Activated CD4-positive, alpha-beta memory T cell treated with anti-CD3 and anti-CD28 coated beads, Interleukin-2, amount 10 ng/mL, durations not matched to agents 7 days and 5 days (primary cell): ENCODE measurements at places on chromosomes 5 and 9. TPM values are rescaled to one million over a fixed set of nuclear protein-coding genes. Genes with fewer than 3 reads are reported as not detected.

The SOHLH1 gene
- not detected for total RNA-seq

GRCh38 chr5:180601591-180602480 lies 10.5 kb upstream of the SCGB3A1 start:
- H3K36me3 ChIP-seq, result no peaks in the 10 kb centered on the region
- H3K27ac ChIP-seq, result no peak overlapping the region
- H3K4me1 ChIP-seq, result no peaks in the 10 kb centered on the region
- H3K4me3 ChIP-seq, result no peak overlapping the region
- H3K27me3 ChIP-seq, result no peaks in the 10 kb centered on the region
- no peak for DNase-seq

GRCh38 chr5:177134697-177135225 lies 1.2 kb downstream of the NSD1 start:
- peak overlapping the region; percentile 82 for H3K27ac ChIP-seq
- DNase-seq, result no peak
- peak overlapping the region; percentile 89 for H3K4me3 ChIP-seq

DNA sequence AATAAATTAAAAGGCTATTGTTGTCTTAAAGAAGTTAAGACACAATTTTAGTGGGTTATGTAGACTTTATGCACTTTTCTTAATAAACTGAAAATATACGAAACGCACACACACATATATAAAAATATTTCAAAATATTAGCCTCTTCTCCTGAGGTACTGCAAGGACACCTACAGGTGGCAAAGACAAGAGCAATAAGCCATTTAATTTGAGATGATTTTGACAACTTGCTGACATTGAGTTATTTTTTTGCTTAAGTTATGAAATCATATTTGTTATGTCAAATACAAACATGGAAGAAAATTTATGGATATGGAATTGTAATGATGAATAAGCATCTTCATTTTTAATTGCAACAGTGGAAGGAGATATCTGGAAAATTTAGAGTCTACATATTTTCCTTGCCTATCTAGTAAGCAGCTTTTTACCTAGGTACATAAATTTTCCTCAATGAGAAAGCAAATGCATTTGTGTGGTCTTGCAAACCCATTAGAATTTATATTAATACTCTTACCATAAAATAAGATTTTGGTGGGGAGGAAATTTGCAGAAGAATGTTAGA lies 301.6 kb downstream of the ISL1 start:
- no peaks in the 10 kb centered on the region for H3K36me3 ChIP-seq
- H3K4me3 ChIP-seq, result no peak overlapping the region
- DNase-seq, result no peak
- no peaks in the 10 kb centered on the region for H3K27me3 ChIP-seq
- H3K4me1 ChIP-seq, result no peaks in the 10 kb centered on the region
- H3K27ac ChIP-seq, result no peak overlapping the region

- no peak overlapping the region for H3K4me3 ChIP-seq
- H3K36me3 ChIP-seq, result no peaks in the 10 kb centered on the region
- H3K4me1 ChIP-seq, result peaks cover 22% of the 10 kb centered on the region
- H3K27ac ChIP-seq, result no peak overlapping the region
- DNase-seq, result no peak
- H3K27me3 ChIP-seq, result peaks cover 56% of the 10 kb centered on the region
These were observed 51.0 kb upstream of the PSD2 start for GRCh38 chr5:139744471-139745131.

DNA sequence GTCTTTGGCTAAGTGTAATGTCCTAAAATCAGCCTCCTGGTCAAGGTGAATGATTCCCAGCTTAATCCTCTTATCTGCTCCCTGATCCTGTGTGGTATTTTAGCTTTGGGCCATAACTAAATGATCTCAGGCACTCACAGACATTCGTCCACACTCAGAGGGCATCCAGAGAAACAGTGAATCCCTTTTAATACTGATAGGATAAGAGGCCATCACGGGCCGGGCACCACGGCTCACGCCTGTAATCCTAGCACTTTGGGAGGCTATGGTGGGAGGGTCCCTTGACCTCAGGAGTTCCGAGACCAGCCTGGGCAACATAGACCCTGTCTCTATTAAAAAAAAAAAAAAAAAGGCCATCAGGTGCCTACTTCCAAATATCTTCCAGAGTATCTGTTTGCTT lies 6.3 kb downstream of the PDCL start:
- H3K4me1 ChIP-seq, result peaks cover 39% of the 10 kb centered on the region
- peaks cover 51% of the 10 kb centered on the region for H3K36me3 ChIP-seq
- H3K4me3 ChIP-seq, result no peak overlapping the region
- DNase-seq, result no peak
- H3K27me3 ChIP-seq, result no peaks in the 10 kb centered on the region

DNA sequence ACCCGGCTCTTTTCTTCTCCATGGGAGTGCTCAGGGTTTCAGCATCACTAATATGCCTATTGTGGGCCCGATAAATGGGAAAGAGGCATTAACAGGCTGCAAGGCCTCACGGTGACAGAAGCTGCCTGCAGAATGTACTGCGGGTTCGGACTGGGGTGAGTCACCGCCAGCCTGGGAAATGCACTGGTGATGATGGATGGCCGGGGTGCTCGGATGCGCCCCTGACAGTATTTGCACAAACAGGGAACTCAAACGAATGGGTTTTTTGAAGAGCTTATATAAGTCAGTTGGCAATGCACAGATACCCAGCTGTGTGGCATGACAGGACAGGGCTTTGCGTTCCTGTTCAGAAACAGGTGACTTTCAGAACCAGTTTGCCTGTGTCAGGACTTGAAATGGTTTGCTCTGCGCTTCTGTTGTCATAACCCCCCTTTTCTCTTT lies 42.0 kb upstream of the PITX1 start:
- no peak for DNase-seq
- H3K27ac ChIP-seq, result no peak overlapping the region
- H3K4me3 ChIP-seq, result no peak overlapping the region
- H3K4me1 ChIP-seq, result no peaks in the 10 kb centered on the region

DNA sequence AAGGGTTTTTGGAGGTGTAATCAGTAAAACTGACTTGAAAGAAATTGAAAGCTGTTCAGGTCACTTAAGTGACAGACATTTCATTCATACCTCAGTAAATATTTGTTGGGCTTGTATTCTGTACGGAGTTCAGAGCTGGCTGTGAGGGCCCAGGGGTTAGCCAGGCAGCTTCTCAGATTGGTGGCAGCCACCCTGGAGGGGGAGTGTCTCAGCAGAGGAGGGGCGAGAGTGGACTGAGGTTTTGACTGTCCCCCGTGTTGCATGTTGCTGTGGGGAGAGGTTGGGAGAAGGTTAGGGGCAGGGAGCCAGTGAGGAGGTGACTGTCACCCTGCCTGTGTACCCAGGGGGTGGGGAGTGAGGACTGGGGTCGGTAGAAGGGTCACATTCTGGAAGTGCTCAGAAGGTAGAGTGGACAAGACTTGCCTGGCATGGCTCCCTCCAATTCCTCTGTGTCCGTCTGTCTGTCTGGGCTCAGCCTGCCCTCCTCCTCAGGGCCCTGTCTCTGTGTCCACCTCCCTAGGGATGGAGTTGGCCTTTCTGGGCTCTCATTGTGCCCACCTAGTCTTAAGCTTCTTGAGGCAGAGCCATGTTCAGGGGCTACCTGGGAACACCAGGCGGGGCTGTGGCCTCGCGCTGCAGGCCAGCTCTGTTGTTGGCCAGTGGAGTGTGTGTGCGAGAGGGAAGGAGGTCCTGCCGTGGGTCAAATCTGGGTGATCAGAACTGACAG lies 4.4 kb downstream of the PHF2 start:
- H3K27ac ChIP-seq, result no peak overlapping the region
- no peak overlapping the region for H3K4me3 ChIP-seq
- peak; percentile 10 for DNase-seq
- H3K36me3 ChIP-seq, result peaks cover 21% of the 10 kb centered on the region
- H3K27me3 ChIP-seq, result no peaks in the 10 kb centered on the region

GRCh38 chr5:168801567-168801966 lies 222.4 kb upstream of the PANK3 start:
- H3K27me3 ChIP-seq, result peaks cover 6% of the 10 kb centered on the region
- no peaks in the 10 kb centered on the region for H3K36me3 ChIP-seq

DNA sequence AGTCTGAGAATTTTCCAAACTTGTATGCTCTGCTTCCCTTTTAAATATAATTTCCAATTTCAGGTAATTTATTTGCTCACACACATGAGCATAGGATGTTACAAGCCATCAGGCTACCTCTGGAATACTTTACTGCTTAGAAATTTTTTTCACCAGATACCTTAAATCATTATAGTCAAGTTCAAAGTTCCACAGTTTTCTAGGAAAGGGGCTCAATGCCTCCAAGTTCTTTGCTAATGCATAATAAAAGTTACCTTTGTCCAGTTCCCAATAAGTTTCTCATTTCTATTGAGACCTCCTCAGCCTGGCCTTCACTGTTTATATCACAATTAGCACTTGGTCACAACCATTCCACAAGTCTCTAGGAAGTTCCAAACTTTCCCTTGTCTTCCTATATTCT lies 16.2 kb upstream of the UGT3A1 start:
- H3K4me3 ChIP-seq, result no peak overlapping the region
- peaks cover 3% of the 10 kb centered on the region for H3K27me3 ChIP-seq
- H3K4me1 ChIP-seq, result no peaks in the 10 kb centered on the region
- DNase-seq, result no peak
- H3K27ac ChIP-seq, result no peak overlapping the region

DNA sequence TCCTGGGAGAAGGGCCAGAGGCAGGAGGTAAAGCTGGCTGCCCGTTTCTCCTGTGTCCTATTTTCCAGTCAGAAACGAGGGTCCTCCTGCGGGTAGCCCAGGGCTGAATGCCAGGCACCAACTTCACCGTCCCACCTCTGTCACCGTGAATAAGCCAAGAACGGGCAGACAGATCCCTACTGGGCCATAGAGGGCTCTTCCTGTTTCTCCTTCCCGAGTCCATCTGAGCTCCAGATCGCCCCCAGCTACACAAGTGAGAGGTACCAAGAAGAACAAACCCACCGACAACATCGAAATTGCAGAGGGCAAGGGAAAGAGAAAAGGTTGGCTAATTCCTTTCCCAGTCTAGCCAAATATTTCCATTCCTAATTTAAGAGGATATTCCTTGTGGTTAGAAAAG lies 93.7 kb downstream of the SPOCK1 start:
- no peak overlapping the region for H3K27ac ChIP-seq
- H3K27me3 ChIP-seq, result peaks cover 2% of the 10 kb centered on the region
- DNase-seq, result no peak

DNA sequence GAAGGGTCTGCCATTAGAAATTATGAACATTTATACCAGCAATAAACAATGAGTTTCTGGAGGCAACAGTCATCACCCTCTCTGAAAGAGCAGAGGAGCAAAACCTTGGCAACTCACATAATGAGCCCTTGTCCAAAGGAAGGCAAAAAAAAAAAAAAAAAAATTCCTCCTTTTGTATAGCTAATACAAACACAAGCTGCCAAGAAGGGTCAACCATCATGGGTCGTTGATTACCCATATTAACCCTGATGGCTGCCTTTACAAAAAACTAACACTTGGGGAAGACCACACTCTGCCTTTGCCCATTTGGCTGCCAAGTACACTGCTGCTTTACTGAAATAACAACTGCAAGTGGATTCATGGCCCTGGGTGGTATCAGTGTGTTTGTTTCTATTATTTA lies 272.7 kb downstream of the ADAMTSL1 start:
- no peaks in the 10 kb centered on the region for H3K36me3 ChIP-seq
- no peak for DNase-seq
- H3K27me3 ChIP-seq, result peaks cover 3% of the 10 kb centered on the region
- H3K27ac ChIP-seq, result no peak overlapping the region
